C1 segment of cervical spinal cord (tissue), 14 donors: ENCODE measurements at places on chromosomes 12 and 14.

GRCh38 chr12:132061641-132062430, 82.3 kb downstream of the DDX51 start:
- no peak for DNase-seq

DNA sequence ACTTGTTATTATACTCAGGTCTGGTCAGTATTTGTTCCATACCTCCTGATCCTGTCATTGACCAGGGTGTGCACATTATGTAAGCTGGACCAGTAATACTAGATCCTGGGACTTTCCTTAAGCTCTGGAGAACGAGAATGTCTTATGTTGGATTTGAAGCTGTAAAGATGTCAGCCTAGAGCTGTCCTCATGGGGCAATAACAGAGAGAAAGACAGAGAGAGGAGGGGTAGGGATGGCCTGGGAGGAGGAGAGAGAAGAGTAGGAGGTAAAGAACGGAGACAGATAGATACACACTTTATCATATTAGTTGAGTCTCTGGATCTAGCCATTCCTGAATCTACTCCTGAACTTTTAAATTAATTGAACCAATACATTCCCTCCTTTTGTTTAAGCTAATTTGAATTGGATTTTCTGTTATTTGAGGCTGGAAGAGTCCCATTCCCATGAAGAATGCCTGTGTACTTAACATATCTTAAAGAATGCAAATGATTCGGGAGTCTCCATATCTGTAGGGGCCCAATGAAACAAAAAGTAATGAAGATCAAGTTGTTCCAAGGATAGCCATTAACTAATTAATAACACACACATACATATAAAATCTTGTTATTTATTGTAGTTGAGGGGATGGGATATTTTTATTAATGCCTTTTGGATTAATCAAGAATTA, 55.9 kb downstream of the PLEKHA5 start:
- no peak for DNase-seq

GRCh38 chr14:76844223-76844622, 18.0 kb downstream of the LRRC74A start:
- DNase-seq = no peak

GRCh38 chr12:108611884-108612415, 14.1 kb upstream of the TMEM119 start:
- DNase-seq = no peak

- no peak for DNase-seq
Observed at GRCh38 chr12:89939522-89940215, 231.0 kb upstream of the ATP2B1 start.

DNA sequence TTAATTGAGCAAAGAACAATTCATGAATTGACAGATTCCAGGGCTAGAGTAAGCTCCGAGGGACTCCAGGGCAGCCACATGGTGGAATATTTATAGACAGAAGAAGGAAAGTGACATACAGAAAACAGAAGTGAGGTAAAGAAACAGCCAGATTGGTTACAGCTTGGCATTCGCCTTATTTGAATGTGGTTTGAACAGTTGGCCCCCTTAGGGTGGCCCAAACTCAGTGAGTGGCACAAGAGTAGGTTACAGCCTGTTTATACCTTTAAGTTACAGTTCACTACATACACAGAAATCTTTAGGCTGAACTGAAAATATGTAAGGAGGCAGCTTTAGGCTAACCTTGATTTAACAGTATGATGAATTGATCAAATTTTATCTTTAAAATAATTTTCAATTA, 174.5 kb upstream of the CNOT2 start:
- no peak for DNase-seq

DNA sequence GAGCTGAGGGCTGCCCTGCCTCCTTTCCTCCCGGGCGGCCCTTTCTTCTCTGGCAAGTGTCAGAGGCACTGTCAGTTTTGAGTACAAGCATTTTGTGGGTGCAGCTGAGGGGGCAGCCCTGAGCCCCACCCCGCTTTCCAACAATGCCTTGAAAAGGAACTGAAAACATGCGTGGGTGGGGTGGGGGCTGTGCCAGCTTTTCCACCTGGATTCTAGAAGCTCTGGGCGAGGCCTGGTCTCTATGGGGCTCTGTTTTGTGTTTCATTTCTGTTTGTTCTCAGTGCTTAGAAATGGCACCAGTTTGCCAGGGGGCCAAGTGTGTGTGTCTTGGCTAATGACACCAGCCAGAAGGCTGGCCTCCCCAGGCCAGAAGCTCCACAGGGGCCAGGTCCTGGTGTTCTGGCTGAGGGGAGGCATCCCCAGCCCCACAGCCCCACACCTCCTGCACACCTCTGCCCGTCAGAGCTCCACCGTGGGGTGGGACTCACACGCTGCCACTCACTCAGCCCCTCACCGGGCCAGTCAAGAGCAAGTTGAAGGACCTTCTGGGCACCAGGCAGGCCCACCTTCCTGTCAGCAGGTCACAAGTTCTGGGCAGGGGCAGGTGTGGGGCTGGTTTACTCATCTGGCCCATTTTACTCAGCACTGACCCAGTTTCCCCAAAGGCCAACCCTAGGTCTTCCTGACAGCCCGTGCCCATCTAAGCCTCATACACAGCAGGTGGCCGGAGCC, 155.1 kb downstream of the CALM1 start:
- no peak for DNase-seq

- no peak for DNase-seq
Observed at GRCh38 chr12:57247041-57247440, 3.9 kb downstream of the STAC3 start.
